ENCODE measurements at places on chromosomes 1 and 21.
A peak's percentile ranks its signal among the peaks of the same experiment; 100 is the strongest.

- DNase-seq, result no peak
Measured at GRCh38 chr1:240244968-240245628, 153.4 kb downstream of the FMN2 start.

DNA sequence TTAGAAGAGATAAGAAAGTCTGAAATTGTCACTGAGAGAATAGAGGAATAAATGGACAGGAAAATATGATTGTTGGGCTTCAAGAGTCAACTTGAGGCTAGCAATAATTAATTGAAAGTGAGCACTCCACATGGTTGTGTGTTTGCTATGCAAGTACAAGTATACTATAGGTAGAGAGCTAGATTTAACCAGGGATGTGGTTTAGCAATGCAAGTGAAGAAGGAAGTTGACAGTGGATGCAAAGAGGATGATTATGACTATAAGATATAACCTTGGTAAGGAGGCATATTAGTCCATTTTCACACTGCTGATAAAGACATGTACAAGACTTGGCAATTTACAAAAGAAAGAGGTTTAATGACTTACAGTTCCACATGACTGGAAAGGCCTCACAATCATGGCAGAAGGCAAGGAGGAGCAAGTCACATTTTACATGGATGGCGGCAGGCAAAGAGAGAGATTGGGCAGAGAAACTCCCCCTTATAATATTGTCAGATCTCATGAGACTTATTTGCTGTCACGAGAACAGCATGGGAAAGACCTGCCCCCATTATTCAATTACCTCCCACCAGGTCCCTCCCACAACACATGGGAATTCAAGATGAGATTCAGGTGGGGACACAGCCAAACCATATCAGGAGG is 47.3 kb downstream of the DTL start:
- no peak for DNase-seq

GRCh38 chr21:17402937-17403336 is 109.9 kb upstream of the CXADR start:
- DNase-seq, result no peak

DNA sequence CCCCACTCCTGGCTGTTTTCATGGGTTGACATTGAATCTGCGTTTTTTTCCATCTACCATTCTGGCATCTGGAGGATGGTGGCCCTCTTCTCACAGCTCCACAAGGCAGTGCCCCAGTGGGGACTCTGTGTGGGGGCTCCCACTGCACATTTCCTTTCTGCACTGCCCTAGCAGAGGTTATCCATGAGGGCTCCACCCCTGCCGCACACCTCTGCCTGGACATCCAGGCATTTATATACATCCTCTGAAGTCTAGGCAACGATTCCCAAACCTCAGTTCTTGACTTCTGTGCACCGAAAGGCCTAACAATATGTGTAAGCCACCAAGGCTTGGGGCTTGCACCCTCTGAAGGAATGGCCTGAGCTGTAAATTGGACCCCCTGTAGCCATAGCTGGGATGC is 147.9 kb upstream of the FMN2 start:
- DNase-seq, result no peak

DNA sequence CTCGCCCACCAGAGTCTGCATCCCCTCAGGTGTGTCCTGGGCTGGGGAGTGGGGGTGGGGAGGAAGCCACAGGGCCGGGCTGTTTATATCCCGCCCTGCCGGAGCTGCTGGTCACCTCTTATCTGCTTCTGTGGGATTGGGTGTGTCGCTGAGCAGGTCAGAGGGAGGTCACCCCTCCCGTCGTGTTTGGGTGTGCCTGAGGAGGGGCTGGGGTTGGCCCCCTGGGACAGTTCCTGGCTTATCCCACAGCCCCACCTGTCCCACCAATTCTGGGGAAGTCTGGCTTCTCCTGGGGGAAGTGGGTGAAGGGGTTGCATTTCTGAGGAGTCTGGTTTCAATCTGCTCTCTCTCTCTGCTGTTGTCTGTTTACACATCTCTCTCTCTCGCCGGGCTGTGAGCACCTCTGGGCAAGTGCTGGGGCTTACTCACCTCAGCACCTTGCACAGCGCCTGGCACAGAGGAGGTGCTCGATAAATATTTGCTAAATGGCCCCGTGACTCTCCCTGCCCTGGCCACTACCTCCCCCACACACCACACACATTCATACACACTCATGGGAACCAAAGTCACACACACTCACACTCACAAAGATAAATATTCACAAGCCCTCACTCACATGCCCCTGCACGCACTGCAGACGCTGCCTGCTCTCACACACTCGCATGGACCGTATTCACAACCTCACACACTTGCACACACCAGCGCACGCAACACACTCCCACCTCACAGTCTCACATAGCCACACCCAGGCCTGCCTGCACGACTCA is 8.3 kb downstream of the ELF3 start:
- DNase-seq, result no peak

GRCh38 chr1:208264469-208265121 is 20.4 kb upstream of the PLXNA2 start:
- no peak for DNase-seq

- DNase-seq, result no peak
Measured at GRCh38 chr1:18886003-18886335, 16.4 kb downstream of the ALDH4A1 start.

GRCh38 chr1:98344731-98345130 is 316.8 kb upstream of the SNX7 start:
- DNase-seq, result peak; percentile 88

GRCh38 chr1:32984090-32984454 is 19.5 kb upstream of the RNF19B start:
- no peak for DNase-seq

DNA sequence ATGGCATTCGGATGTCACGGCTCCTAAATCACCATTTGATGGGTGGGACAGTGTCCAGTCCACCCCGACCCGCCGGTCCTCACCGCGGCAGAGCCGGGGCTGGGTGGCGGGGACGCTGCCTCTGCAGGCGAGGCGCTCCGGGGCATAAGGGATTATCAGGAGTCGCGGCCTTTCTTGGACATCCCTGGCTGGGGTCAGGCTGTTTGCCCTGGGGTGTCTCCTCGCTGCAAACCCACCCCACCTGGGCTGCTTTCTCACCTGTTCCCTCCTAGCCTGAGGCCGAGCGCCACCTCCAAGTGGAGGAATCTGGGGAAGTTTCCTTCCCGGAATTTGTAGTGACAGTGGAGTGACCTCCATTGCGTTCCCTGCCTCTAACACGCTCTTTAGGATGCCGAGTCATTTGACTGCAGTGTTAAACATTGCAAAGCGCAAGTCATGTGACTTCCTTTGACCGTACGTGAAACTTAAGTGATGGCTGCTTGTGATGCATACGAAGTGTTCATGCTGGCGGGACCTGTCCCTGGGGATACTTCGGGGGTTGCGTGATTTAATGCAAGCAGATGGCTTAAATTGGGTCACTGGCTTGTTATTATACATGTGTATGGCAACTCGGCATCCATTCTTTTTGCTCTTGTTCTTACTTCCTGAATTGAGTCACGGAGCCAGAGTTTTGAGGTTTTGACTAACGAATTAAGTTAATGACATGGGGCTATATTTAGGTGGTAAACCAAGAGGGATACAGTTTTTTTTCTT is 536 bp downstream of the LGALS8 start:
- DNase-seq, result peak; percentile 75

- no peak for DNase-seq
Measured at GRCh38 chr1:202152399-202152798, 7.9 kb upstream of the ARL8A start.

- no peak for DNase-seq
Measured at GRCh38 chr1:85611856-85612255, 31.3 kb downstream of the CCN1 start.

GRCh38 chr1:235746245-235746644 is 96.7 kb upstream of the GNG4 start:
- no peak for DNase-seq

DNA sequence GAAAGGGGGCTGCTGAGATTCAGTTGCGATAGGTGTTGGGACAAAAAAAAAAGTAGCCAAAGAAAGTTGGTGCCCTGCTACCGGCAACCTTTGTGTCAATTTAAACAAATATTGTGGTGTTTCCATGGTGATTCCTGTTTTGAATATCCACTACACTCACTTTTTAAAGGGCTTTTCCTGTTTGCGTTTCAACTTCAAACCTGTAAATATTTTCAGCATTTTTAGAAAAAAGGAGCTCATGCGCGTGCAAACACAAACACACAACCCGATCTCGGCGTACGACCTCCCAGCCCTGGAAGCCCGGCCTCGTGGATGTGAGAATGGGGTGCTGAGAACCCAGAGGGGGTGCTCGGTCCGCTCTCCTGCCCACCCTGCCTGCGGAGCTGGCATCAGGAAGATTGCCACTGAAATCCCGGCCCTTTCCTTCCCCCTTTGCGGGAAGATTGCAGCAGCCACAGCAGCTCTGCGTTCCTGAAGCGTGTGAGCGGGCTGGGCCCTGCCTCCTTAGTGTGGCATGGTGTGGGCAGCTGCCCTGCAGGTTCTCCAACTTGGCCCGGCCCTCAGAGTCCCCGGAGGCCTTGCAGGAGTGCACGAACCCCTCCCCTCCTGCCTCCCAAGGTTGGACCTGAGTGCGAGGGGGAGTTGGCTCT is 34.8 kb downstream of the CASZ1 start:
- DNase-seq, result peak; percentile 69

GRCh38 chr1:54883349-54884102 is 3.5 kb downstream of the DHCR24 start:
- no peak for DNase-seq
